ENCODE measurements at places on chromosomes 4 and X.

DNA sequence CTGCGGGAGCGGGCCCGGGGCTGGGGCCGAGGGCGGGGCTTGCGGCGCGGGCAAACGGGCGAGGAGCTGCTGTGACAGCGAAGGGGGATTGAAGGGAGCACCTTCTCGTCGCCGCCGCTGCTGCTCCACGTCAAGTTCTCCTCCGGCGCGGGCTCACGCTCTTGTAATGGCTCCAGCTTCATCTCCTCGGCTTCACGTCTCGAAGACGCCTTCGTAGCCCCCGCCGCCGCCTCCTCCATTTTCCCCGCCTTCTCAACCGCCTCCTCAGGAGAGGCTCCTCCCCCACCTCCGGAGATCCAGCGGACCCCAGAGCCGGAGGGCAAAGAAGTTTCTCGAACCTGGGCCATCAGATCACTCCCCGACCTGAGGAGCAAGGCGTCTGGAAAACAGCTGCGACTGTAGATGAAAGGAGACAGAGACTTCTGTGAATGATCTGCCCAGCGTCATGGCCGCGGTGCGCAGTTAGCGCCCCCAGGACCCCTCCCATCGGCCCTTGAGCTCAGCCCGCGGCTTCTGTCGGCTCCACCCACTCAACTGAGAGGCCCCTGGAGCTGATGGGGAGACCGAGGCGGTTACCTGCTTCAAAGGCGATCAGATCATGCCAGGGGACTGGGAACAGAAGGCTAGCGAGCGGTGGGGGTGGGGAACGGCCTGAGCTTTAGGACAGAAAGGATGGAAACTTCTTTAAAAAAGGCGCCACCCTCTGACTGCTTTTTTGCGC is 895 bp downstream of the USP51 start:
- peak; percentile 60 for DNase-seq

DNA sequence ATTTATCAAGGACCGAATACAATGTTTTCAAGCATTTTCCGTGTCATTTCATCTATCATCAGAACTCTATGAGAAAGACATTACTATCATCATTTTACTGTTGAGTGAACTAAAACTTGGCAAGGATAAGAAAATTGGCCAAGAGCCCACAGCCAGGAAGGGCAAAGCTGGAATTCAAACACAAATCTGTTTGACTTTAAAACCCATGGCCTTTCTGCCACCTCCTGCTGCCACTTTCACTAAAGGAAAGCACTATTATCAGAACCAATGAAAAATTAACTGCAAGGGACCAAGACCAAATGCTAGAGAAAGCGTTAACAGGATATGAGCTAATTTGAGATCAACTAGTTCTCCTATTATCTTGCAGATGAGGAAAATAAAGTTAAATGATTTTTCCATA is 2759.2 kb downstream of the ARAP2 start:
- DNase-seq = no peak

- DNase-seq = no peak
These were observed 6.7 kb upstream of the ZCCHC18 start for GRCh38 chrX:104105330-104106262.

DNA sequence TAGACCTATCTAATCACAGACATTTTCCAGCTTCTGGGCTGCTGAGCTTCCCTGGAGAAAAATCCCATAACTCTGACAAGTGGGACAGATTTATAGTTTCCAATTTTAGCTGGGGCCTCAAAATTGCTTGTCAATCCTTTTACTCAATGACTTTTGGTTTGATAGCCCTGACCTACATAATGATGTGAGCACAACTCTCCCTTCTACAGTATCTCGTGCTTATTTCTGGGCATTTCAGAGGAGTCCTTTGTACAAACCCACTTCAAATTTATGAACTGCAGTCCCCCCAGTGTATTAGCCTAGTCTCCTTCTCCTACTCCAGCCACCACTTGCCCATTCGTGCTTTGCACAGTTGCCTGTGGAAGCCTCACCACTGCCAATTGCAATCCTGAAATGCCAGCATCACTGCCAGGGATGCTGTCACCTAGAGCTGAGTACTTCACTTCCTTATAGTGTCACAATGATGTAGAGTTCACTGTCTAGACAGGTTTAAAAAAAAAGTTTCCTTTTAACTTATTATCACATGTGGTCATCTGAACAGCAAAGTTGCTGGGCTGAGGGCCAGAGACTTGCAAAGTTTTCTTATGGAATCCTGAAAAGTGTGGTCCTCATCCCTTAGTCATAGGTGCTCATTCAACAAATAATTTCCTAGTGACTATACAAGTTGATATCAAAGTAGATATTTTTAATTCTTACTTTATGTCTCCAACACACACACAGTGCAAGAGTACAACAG is 21.2 kb downstream of the TRAM1L1 start:
- DNase-seq = no peak

DNA sequence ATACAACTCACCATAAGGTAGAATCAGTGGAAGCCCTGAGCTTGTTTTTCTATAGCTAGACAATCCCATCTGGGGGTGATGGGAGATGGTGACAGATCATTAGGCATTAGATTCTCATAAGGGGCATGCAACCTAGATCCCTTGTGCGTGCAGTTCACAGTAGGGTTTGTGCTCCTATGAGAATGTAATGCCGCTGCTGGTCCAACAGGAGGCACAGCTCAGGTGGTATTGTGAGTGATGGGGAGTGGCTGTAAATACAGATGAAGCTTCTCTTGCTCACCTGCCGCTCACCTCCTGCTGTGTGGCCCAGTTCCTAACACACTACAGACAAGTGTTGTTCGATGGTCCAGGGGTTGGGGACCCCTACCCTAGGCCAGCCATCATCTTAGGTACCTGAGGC is 5.9 kb upstream of the GATB start:
- DNase-seq = no peak

DNA sequence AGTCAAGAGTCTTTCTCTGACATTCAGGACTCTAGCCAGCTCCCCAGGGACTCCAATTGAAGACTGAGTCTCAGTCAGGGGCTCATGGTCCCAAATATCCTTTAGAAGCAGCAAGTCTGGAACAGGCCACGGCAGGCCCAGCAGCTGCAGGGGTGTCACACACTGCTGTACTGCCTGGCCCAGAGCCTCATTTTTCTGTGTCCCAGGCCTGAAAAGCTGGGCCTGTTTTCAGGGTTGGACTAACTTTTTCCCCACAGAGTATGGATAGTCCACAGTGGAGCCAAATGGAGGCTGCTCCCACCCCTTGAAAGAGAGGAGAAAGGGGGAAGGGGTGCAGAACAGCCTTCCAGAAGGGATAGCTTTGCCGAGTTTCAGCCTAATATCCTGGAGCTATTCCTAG is 146.8 kb upstream of the NALF2 start:
- DNase-seq = no peak

GRCh38 chr4:96827086-96827485 is 987.2 kb downstream of the PDHA2 start:
- no peak for DNase-seq

- DNase-seq = no peak
These were observed 1934.9 kb downstream of the ARAP2 start for GRCh38 chr4:34309383-34309906.

GRCh38 chr4:86174506-86174905 is 185.3 kb downstream of the MAPK10 start:
- DNase-seq = no peak

- DNase-seq = no peak
These were observed 100.5 kb downstream of the CORIN start for GRCh38 chr4:47737326-47737725.

DNA sequence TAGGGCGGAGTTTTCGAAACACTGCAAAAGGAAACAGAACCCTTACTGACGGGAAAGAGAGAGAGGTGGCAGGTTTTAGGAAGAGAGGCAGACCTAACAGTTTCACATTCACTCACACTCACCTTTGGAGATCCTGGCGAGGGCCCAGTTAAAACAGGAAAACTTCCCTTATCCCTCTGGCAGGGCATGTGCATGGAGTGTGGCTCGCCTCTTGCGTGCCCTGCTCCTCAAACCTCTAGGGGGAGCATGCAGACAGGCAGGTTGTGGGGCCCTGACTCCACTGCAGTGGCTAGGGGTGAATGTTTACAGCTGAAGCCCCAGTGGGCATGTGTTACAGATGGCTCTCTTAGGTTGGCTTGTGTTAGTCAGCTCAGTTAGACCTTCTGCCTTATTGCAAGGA is 451.5 kb downstream of the UBE2NL start:
- no peak for DNase-seq

- DNase-seq = no peak
These were observed 279.8 kb downstream of the BCOR start for GRCh38 chrX:39817754-39818470.

DNA sequence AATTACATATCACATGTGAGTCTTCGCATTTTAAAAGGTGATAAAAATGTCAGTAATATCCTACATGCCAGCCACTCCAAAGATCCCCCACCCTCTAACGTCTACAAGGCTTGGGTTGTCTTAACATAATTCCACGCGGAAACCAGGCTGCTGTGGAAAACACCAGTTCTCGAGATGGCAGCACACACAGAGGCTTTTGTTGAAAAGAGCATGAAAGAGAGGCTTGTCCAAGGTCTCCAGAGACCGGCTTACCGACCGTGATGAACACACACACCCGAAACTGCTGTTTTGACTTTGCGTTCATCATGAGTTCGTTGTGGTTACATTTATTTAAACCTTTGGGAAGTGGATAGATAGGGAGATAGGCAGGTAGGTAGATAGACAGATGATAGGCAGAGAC is 87.9 kb downstream of the CRLF2 start:
- no peak for DNase-seq

- no peak for DNase-seq
These were observed 1.6 kb downstream of the MAPK10 start for GRCh38 chr4:86358257-86358656.

GRCh38 chr4:83272900-83273299 is 11.7 kb downstream of the COQ2 start:
- DNase-seq = no peak

DNA sequence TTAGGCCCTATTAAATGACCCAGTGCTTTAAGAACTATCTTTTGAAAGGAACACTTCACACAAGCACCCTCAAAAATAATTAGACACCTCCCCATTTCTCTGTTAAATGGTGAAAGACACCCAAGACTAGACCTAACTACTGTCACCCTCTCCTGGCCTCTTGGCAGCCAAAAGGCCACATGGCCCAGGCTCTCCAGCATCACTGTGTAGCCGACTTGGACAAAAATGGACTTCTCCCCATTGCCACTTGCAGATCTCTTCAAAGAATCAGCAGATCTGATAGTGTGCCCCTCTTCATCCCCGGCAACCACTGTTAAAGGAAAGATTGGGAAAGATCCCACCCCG is 2.0 kb downstream of the MID1IP1 start:
- no peak for DNase-seq

GRCh38 chr4:121675715-121676114 is 21.1 kb downstream of the ANXA5 start:
- no peak for DNase-seq

DNA sequence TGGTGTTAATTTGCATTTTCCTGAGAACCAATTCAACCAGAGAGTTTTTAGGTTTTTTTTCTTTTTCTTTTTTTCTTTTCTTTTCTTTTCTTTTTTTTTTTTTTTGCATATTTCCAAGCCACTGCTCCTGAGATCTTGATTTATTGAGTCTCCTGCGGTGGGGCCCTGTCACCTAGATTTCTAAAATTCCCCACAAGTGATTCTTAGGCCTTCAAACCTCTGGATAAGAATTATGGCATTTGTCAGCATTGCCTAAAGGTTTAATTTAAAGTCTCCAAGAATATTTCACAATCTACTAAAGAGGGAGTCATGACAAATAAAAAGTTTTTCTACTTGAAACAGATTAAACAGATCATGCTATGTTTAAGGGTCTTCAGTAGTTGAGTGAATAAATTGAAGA is 84.9 kb downstream of the GAB1 start:
- no peak for DNase-seq

GRCh38 chrX:52995987-52996331 is 37.6 kb upstream of the FAM156A start:
- DNase-seq = no peak

- no peak for DNase-seq
These were observed 77.4 kb upstream of the BMPR1B start for GRCh38 chr4:94680176-94680862.

- DNase-seq = no peak
These were observed 16.2 kb upstream of the GNRHR start for GRCh38 chr4:67770422-67770821.

DNA sequence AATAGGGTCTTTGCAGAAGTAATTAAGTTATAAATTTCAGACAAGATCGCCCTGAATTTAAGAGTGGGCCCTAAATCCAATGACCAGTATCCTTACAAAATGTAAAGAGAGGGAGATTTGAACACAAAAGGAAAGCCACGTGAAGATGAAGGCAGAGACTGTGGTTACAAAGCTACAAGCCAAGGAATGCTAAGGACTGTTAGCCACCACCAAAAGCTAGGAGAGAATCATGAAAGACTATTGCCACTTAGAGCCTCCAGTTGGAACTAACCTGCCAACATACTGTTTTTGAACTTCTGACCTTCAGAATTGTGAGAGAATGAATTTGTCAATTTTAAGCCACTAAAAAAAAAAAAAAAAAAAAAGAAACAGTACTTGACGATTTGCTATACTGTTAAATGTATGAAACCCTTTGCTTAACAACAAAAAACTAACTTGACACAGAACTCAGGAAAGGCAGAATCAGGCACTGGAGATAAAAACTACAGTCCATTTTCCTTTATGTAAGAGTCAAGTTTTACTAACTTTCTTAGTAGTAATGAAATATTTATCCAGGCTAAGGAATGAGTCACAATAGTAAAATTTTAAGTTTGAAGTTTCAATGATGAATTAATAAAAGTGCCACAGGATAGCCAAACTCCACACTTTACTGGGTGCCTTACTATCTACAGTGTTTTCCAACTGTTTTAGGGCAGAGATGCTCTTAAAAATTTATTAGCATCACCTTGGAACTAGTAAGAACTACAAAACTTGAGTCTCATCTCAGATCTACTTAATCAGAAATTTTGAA is 25.1 kb downstream of the DHX15 start:
- DNase-seq = no peak

- no peak for DNase-seq
These were observed 96.6 kb downstream of the PHKA2 start for GRCh38 chrX:18887177-18887824.

GRCh38 chrX:16457239-16457638 is 192.7 kb upstream of the S100G start:
- DNase-seq = no peak

- DNase-seq = no peak
These were observed 37.4 kb downstream of the CLOCK start for GRCh38 chr4:55509266-55509665.

GRCh38 chr4:147044241-147044640 is 98.6 kb upstream of the TTC29 start:
- DNase-seq = no peak

- no peak for DNase-seq
These were observed 116.1 kb downstream of the PDLIM5 start for GRCh38 chr4:94567811-94568210.

- no peak for DNase-seq
These were observed 248.9 kb downstream of the SLC7A11 start for GRCh38 chr4:137993232-137993631.

- no peak for DNase-seq
These were observed 338.7 kb upstream of the GATB start for GRCh38 chr4:152099555-152099954.

Measured in stimulated activated CD8-positive, alpha-beta memory T cell treated with anti-CD3 and anti-CD28 coated beads, Interleukin-4, amount 100 ng/mL, for 48 hours (primary cell).